ENCODE measurements at places on chromosomes 16 and 17.

GRCh38 chr16:87140211-87141200 lies 176.7 kb downstream of the C16orf95 start:
- ATAC-seq: no peak

- peak; percentile 81 for ATAC-seq
Observed at GRCh38 chr17:50331085-50331791, 14.7 kb upstream of the XYLT2 start.

GRCh38 chr16:68344252-68344651 lies 33.4 kb downstream of the PRMT7 start:
- no peak for ATAC-seq

DNA sequence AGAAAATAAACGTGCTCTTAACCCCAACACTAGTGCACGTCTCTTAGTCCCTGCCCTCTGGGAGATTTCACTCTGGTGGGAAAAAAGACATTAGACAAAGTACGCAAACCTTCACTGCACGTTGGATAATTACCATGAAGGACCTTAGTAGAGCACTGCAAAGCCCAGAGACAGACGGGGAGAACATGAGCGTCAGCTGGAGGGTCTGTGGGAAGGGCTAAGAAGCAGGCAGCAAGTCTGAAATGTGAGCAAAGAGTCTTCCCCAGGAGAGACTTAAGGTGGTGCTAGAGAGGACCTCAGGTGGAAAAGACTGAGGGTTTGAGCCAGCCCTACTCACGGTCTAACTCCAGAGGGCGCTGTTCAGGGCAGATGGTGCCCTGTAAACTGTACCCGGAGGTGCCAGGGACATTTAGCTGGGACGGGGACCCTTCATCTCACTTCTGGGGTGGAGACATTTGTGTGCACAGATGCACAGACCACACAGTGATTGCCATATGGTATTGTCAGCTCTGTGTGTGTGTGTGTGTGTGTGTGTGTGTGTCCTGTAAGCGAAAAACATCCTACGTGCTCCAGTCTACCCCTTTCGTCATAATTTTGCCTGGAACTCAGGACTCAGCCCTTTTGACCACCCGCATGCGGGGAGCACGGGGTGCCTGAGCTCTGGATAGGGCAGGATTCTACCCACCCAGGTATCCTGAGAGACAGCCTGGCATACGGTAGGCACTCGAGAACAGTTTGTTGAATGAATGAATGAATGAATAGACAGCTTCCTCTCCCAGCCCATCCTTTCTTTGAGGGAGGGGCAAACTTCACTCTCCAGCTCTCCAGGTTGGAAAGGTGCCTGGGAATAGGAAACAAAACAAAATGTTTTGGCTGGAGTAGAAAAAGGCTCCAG lies 10.1 kb upstream of the STAC2 start:
- ATAC-seq: peak; percentile 65

DNA sequence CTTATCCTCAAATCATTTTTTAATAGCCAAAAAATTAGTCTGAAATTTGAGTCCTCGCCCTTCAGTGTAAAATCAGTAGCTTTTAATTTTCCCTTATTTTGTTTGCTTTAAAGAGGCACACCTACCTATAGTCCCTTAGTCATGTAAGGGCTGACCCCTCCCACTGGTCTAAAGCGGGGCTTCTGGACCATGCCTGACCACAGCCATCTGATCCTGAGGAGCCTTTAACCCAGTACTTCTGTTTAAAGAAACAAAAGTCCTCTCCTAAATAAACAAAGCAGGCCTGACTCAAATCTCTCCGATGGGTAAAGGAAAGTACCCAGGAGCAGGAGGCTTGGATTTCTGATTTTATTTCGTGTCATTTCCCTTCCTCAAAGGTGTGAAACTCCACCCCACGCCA lies 92.0 kb upstream of the CCL2 start:
- no peak for ATAC-seq

DNA sequence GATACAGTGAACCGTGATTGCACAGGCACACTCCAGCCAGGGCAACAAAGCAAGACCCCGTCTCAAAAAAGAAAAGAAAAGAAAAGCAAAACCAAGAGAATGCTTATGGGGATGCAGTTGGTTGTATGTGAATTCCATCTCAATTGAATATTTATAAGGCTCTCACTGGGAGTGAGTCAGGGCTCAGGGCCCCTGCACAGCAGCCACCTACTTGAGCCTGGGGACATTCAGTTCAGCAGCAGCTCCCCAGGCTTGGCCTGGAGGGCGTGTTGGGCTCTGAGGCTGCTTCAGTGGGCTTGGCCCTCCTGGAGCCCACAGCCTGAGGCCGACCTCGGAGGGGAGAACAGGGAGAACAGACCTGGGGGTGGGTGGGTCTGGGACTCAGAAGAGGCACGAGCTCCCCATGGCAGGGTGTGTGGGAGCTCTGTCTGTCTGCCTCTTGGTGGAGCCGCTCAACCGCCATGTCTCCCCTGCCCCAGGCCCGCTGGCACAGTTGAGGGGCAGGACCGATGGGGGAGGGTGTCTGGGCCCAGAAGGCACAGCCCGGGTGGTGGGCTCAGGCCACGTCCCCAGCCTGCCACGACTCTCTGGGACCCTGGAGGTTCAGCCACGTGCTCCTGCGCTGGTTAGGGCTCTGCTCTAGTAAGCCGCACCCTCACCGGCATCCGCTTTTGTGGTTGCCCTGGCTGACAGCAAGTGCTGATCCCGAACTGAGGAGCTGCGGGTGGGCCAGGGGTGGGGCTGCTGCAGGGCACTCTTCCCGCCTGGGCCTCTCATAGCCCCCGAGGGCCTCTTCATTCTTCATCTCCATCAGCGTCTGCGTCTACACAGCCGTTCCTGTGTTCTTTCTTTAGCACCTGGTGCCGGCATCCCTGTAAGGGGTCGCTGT lies 24.8 kb downstream of the ZFPM1 start:
- ATAC-seq: peak; percentile 53

DNA sequence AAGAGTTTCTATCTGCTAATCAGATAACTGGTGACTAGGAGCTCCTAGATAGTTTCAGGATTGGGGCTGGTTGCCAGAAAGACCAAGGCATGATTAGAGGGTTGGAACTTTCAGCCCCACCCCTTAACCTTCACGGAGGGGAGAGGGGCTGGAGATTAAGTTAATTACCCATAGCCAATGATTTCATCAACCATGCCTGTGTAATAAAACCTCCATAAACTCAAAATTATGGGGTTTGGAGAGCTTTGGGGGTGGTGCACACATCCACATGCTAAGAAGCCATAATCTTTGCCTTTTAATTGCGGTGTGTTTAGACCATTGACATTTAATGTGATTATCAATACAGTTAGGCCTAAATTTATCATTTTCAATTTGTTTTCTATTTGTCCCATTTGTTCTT lies 161.7 kb downstream of the CDK5R1 start:
- ATAC-seq: no peak

DNA sequence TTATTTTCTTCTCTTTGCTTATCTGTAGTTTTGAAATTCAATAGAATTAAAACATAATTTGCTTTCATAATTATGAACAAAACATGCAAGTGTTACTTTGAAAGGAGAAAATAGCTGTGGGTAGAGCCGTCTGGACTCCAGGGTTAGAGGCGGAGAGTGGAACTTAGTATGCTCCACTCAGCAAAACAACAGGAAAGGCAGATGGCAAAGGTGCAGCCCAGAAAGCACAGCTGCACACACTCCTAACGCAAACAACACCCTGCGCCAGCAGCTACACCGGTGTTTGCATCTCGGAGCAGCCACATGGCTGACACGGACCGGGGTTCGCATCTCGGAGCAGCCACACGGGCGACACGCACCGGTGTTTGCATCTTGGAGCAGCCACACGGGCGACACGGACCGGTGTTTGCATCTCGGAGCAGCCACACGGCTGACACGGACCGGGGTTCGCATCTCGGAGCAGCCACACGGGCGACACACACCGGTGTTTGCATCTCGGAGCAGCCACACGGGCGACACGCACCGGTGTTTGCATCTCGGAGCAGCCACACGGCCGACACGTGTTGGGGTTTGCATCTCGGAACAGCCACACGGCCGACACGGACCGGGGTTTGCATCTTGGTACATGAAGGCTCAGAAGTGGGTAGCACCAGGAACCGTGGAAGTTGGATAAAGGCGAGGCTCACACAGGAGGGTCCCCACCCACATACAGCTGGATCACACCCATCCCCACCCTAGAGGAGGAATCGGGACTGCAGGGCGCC lies 12.2 kb upstream of the CAPN15 start:
- ATAC-seq: no peak

DNA sequence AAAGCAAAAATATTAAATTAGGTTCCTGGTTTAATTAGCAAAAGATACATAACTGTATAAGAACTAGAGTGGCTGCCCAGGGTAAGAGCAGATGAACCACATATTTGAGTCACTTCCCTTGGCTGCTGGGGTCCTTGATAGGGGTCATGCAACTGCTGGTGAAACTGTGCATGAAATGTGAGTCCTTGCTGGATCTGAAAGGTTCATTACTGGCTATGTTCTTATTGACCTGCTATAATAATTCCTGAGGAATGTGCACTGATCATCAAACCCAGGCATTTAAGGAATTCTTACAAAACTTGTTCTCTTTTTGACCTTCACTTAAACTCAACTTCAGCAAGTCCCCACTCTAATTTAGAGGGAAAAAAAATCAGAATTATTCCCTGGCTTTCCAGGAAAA lies 183.4 kb downstream of the ZNF18 start:
- no peak for ATAC-seq

- no peak for ATAC-seq
Observed at GRCh38 chr16:1909561-1910231, 8.5 kb downstream of the HS3ST6 start.

DNA sequence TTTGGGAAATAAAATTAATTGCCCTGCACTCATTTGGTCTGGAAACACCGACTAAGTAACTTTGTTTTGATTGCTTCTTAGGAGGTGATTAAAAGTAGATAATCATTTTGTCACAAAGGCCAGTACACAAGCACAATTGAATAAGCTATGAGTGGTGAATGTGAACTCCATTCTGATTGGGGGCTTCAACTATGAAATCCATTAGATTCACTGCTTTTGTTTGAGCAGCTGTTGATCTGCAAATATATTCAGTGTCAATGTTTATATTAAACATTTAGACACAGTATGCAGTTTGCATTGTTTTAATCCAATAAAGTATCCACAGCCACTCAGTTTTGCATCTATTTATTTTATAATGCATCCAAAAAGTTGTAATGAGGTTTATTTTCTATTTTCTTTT lies 817.5 kb downstream of the CDH11 start:
- no peak for ATAC-seq

DNA sequence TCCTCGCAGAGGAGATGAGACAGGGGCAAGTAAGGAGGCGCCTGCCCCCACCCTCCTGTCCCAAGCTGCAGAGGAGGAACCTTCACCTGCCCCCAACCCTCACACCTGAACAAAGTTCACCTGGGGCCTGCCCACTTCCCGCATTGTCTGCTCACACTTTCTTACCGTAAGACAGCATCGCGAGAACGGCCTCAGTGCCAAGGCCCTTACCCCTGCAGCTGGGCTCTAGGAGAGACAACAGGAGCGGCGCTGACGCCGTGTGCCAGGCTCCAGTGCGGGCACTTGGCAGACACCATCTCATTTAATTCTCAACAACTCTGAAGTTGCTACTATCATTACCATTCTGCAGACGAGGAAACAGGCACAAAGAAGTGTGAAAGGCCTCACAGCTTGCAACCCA lies 4.1 kb downstream of the NAT9 start:
- no peak for ATAC-seq

GRCh38 chr17:39636927-39637736 lies at the start of gene STARD3:
STARD3 (plus strand) TSS chr17:39637144; CDS start chr17:39653532, 16,388 bp downstream.
- peak; percentile 96 for ATAC-seq

GRCh38 chr17:49715717-49716279 lies 8.0 kb upstream of the SLC35B1 start:
- ATAC-seq: peak; percentile 44

DNA sequence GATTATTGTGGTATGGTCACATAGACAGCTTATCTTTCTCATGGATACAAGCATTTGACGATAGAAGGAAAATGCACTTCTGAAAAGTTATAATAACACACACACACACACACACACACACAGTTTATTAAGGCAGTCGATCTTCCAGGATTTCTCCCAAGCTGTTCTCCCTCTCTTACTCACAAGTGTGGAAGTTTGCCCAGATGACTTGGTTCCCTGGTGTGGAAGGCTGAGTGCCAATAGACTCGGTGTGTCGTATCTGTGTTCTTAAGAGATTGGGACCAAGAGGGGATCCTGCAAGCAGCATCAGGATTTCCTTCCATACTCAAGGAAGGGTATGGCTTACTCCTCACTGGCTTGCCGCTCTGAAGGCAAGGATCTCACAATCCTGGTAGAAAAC lies 279.6 kb downstream of the HS3ST3B1 start:
- ATAC-seq: no peak

- ATAC-seq: peak; percentile 78
Observed at GRCh38 chr16:4414187-4414917, 2.0 kb downstream of the CORO7 start.

GRCh38 chr17:45221081-45222013 lies at the start of gene FMNL1:
FMNL1 (plus strand) TSS chr17:45221885; CDS start chr17:45222125, 240 bp downstream.
- no peak for ATAC-seq

GRCh38 chr17:72467841-72468653 lies 347.2 kb downstream of the SOX9 start:
- ATAC-seq: no peak

- ATAC-seq: no peak
Observed at GRCh38 chr17:81419319-81419885, 24.1 kb downstream of the BAHCC1 start.

DNA sequence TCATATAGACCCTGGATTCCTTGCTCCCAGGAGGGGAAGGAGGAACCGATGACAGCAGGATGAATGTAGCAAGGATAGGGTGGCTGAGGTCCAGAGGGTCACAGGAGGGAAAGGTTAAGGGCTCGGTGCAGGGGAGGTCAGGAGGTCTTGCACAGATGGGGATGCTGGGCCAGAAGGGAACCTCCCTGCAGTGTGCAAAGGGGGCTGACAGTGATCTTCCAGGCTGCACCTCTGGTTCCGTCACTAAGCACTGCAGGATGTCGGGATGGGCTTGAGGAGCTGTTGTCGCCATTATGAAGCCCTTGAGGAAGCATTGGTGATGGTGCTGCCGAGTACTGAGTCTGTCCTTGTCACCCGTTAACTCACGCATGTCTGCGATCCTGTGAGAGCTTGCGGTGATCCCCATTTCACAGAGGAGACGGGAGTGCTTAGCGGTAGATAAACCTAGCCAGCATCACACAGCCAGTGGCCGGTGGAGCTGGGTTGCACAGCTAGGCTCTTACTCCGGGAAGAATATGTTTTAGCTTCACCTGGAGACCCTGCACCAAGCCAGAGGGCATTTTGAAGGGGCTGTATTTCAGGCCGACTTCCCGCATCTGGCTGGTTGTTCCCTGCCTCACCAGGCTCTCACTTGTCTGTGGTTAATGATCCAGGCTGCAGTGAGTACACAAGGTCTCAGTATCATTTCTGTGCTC lies 120.4 kb downstream of the SNX29 start:
- ATAC-seq: no peak

- ATAC-seq: no peak
Observed at GRCh38 chr16:50037662-50038220, 12.7 kb downstream of the CNEP1R1 start.

Data from activated T-helper 17 cell treated with anti-CD3 and anti-CD28 coated beads, Interleukin-2, amount 50 U/mL, for 72 hours (primary cell).